H7 (cell line): ENCODE measurements at places on chromosomes 2 and 18. TPM values are rescaled to one million over a fixed set of nuclear protein-coding genes. Genes with fewer than 3 reads are reported as not detected.

- no peak for DNase-seq
These were observed 46.3 kb downstream of the TNFRSF11A start for GRCh38 chr18:62371436-62371835.

DNA sequence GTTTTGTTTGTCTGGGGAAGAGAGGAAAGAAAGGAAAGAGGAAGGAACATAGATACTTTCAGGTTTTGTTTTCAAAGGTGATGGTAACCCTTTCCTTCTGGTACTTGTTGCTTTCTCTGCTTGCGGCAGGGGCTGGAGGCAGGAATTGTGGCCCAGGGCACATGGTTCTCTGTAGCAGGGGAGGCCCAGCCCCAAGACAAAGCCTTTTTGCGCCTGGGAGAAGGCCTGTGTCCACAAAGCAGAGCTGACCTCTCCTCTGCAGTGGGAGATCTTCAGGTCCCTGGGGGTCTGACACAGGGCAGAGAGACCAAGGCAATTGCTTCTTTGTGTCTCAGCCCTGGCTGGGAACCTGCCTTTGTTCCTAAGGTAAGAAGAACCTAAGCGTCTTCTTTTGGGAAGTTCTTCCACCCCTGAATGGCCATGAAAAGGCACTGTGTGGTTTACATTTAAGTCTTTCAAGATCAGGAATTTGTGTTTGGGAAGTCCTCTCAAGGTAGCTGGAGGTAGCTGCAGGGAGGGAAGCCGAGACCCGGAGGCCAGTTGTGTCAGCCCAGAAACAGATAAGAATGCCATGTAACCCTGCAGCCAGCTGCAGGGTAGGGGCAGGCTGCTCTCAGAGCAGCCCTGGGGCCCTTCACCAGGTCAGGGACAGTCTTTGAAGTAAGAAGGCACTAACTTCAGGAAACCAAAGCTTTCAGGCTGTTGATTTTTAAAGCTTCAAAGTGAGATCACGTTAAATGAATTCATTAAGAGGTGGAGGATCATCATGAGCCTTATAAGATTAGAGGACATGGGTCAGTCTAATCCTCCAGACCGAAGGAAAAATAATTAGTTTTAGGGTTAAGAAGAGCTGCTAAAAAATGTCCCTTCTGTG, 119.3 kb downstream of the STPG4 start:
- no peak for DNase-seq

Gene PLGLB2
- total RNA-seq: not detected in 2 replicates

- DNase-seq: no peak
These were observed 36.0 kb downstream of the GCA start for GRCh38 chr2:162379719-162380580.

Gene GULP1
- 49.4 and 63.8 TPM in 2 replicates for total RNA-seq

GRCh38 chr18:37335409-37335736, 230.2 kb downstream of the CELF4 start:
- peak; percentile 80 for DNase-seq

GRCh38 chr2:29309090-29310029, 194.1 kb downstream of the CLIP4 start:
- peak; percentile 72 for DNase-seq

GRCh38 chr18:78913395-78913794, 66.2 kb upstream of the SALL3 start:
- DNase-seq: no peak

Gene FBXO36
- 7.9 and 10.2 TPM in 2 replicates for total RNA-seq

GRCh38 chr2:216299588-216299987, 72.7 kb downstream of the MARCHF4 start:
- no peak for DNase-seq
